Prostate gland (tissue), 2 donors: ENCODE measurements at places on chromosomes 2 and 18. TPM values are rescaled to one million over a fixed set of nuclear protein-coding genes. Genes with fewer than 3 reads are reported as not detected.

- H3K27me3 ChIP-seq, result no peaks in the 10 kb centered on the region
- no peak overlapping the region for H3K4me3 ChIP-seq
- no peaks in the 10 kb centered on the region for H3K4me1 ChIP-seq
- H3K36me3 ChIP-seq, result no peaks in the 10 kb centered on the region
- DNase-seq, result no peak
These were observed 4.3 kb downstream of the SRBD1 start for GRCh38 chr2:45606796-45607195.

DNA sequence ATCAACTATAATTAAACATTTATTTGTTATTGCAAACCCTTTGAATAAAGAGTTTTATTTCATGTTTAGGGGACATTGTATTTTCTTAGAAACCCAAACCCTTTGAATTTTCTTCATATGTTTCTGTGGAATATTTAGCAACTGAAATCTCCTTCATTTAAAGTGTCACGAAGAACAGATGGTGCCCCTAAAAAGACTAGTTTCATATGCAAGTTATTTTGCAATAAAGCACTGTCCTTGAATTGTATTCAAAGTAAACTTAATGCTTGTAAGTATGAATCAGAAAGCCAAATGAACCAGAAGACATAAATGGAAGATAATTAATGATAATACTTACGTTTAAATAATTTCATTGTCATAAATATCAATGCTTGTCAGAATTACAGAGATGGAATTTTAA is 151.9 kb upstream of the CWC22 start:
- DNase-seq, result no peak
- no peak overlapping the region for H3K27ac ChIP-seq

GRCh38 chr2:189570570-189571031 is 10.0 kb downstream of the SLC40A1 start:
- no peak overlapping the region for H3K27ac ChIP-seq
- no peaks in the 10 kb centered on the region for H3K4me1 ChIP-seq
- no peak for DNase-seq
- H3K27me3 ChIP-seq, result no peaks in the 10 kb centered on the region
- no peak overlapping the region for H3K4me3 ChIP-seq

- H3K27ac ChIP-seq, result peak overlapping the region; percentile 4
- no peak overlapping the region for H3K4me3 ChIP-seq
These were observed 20.4 kb downstream of the KDSR start for GRCh38 chr18:63346480-63347183.

- no peaks in the 10 kb centered on the region for H3K4me1 ChIP-seq
- no peaks in the 10 kb centered on the region for H3K27me3 ChIP-seq
- H3K4me3 ChIP-seq, result no peak overlapping the region
- no peak overlapping the region for H3K27ac ChIP-seq
These were observed 103.1 kb downstream of the DTNB start for GRCh38 chr2:25570161-25570845.

GRCh38 chr2:134683561-134684112 is 35.2 kb downstream of the TMEM163 start:
- no peaks in the 10 kb centered on the region for H3K4me1 ChIP-seq
- H3K27me3 ChIP-seq, result no peaks in the 10 kb centered on the region
- DNase-seq, result no peak
- no peaks in the 10 kb centered on the region for H3K36me3 ChIP-seq

DNA sequence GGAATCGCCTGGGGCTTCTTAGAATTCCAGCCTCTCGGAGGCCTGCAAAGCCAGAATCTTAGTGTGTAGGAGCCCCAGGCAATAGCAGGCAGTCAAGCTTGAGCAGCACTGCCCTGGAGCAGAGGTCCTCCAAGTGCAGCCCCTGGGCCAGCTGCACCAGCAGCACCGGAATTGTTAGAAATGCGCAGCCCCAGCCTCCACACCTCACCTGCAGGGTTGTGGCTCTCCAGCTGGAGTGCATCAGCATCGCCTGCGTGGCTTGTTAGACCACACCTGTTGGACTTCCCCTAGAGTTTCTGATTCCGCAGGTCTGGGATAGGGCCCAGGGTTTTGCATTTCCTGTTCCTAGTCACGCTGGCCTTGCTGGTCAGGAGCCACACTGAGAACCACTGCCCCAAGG is 100.3 kb downstream of the ASAP2 start:
- no peak overlapping the region for H3K4me3 ChIP-seq
- peak overlapping the region; percentile 25 for H3K27ac ChIP-seq
- H3K4me1 ChIP-seq, result no peaks in the 10 kb centered on the region
- H3K27me3 ChIP-seq, result no peaks in the 10 kb centered on the region

GRCh38 chr2:144607891-144608521 is 88.1 kb upstream of the ZEB2 start:
- no peaks in the 10 kb centered on the region for H3K36me3 ChIP-seq
- no peak overlapping the region for H3K27ac ChIP-seq
- DNase-seq, result no peak

GRCh38 chr2:203164311-203164935 is 74.4 kb upstream of the CYP20A1 start:
- DNase-seq, result no peak
- H3K4me1 ChIP-seq, result no peaks in the 10 kb centered on the region
- H3K36me3 ChIP-seq, result no peaks in the 10 kb centered on the region
- H3K27ac ChIP-seq, result no peak overlapping the region
- H3K4me3 ChIP-seq, result no peak overlapping the region

GRCh38 chr18:76339246-76339620 is 155.8 kb downstream of the ZNF516 start:
- no peaks in the 10 kb centered on the region for H3K36me3 ChIP-seq
- H3K4me1 ChIP-seq, result no peaks in the 10 kb centered on the region
- H3K4me3 ChIP-seq, result no peak overlapping the region
- no peak overlapping the region for H3K27ac ChIP-seq
- H3K27me3 ChIP-seq, result no peaks in the 10 kb centered on the region

GRCh38 chr2:118889995-118890394 is 42.5 kb upstream of the EN1 start:
- H3K4me3 ChIP-seq, result no peak overlapping the region
- H3K4me1 ChIP-seq, result no peaks in the 10 kb centered on the region
- H3K27me3 ChIP-seq, result no peaks in the 10 kb centered on the region
- DNase-seq, result no peak
- no peaks in the 10 kb centered on the region for H3K36me3 ChIP-seq
- no peak overlapping the region for H3K27ac ChIP-seq

GRCh38 chr2:68765739-68766375 is 31.2 kb downstream of the ARHGAP25 start:
- no peaks in the 10 kb centered on the region for H3K27me3 ChIP-seq
- DNase-seq, result no peak
- no peak overlapping the region for H3K4me3 ChIP-seq
- no peaks in the 10 kb centered on the region for H3K4me1 ChIP-seq

DNA sequence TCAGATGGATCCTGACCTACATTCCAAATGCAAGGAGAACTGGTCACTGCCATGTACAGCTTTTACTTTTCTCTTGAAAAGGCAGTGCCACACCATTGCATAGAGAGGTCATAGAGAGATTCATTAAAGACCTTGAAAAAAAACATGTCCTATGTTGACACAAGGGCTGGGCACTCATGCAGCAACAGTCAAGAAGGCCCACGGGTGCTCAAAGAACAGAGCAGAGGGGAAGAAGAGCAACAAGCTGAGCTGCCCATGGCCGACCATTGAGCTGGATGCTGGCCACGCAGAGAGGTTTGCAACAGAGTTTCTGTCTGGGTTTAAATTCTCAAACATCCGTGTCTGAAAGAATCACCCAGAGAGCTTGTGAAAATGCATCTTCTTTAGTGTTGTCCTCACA is 99.1 kb downstream of the ADD2 start:
- no peak for DNase-seq
- no peaks in the 10 kb centered on the region for H3K36me3 ChIP-seq
- no peaks in the 10 kb centered on the region for H3K27me3 ChIP-seq
- no peaks in the 10 kb centered on the region for H3K4me1 ChIP-seq

AP1S3 gene
- total RNA-seq, result 7.7 TPM

HOXD12 gene
- total RNA-seq, result not detected

TUBA4B gene
- not detected for total RNA-seq

GAL3ST2 gene
- total RNA-seq, result 2.4 TPM

ABCG8 gene
- total RNA-seq, result not detected

BMP10 gene
- total RNA-seq, result not detected

RIT2 gene
- total RNA-seq, result not detected
